Diencephalon (tissue), 1 donor: ENCODE measurements at places on chromosomes 4 and X. TPM values are rescaled to one million over a fixed set of nuclear protein-coding genes. Genes with fewer than 3 reads are reported as not detected.

The LRIT3 gene
- 0.23 TPM for total RNA-seq

The NHSL2 gene
- 4.8 TPM for total RNA-seq

The FAM9B gene
- not detected for total RNA-seq

The MGST2 gene
- total RNA-seq, result 11.1 TPM

The PLAC8 gene
- 2.1 TPM for total RNA-seq

The SLC49A3 gene
- total RNA-seq, result 0.92 TPM

The CLDN34 gene
- total RNA-seq, result not detected

The STATH gene
- total RNA-seq, result not detected

The CDS1 gene
- total RNA-seq, result 22.6 TPM
